ENCODE measurements at places on chromosomes 7 and 10. TPM values are rescaled to one million over a fixed set of nuclear protein-coding genes. Genes with fewer than 3 reads are reported as not detected.

FAM13C gene
- total RNA-seq = 18.5 TPM

ASZ1 gene
- total RNA-seq = not detected

HSPA12A gene
- 1.5 TPM for total RNA-seq

MRPS33 gene
- 61.3 TPM for total RNA-seq

DKK1 gene
- total RNA-seq = 0.28 TPM

HHEX gene
- 12.1 TPM for total RNA-seq
